ENCODE measurements at places on chromosomes 3 and 15. TPM values are rescaled to one million over a fixed set of nuclear protein-coding genes. Genes with fewer than 3 reads are reported as not detected.

Gene PLXND1
- 106 TPM for total RNA-seq

Gene ACKR2
- 1.2 TPM for total RNA-seq

Gene CCRL2
- 1.0 TPM for total RNA-seq

Gene MAP6D1
- 3.3 TPM for total RNA-seq

- H3K36me3 ChIP-seq, result no peaks in the 10 kb centered on the region
- H3K4me1 ChIP-seq, result no peaks in the 10 kb centered on the region
- no peaks in the 10 kb centered on the region for H3K27me3 ChIP-seq
- no peak for DNase-seq
- no peak overlapping the region for H3K4me3 ChIP-seq
- no peak overlapping the region for H3K27ac ChIP-seq
Measured at GRCh38 chr3:120526011-120526870, 69.9 kb upstream of the NDUFB4 start.

- H3K27me3 ChIP-seq, result no peaks in the 10 kb centered on the region
- H3K4me1 ChIP-seq, result no peaks in the 10 kb centered on the region
- H3K27ac ChIP-seq, result no peak overlapping the region
Measured at GRCh38 chr3:21533002-21533401, 218.0 kb downstream of the ZNF385D start.

DNA sequence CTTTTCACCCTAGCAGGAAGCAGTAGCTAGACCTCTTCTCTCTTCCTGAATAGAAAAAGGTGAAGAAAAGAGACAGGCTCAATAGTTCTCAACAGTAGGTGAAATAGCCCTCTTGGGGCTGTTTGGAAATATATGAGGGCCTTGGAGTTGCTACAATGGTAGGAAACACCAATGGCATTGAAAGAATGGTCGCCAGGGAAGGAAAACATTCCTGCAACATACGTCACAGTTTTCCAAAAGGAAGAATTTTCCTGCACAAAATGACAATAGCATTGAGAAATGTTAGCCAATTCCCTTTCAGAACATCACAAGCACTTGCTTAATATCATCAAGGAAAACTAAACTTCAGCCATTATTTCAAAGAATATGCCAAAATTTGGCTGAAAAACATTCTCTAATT is 484.5 kb downstream of the IGSF11 start:
- no peaks in the 10 kb centered on the region for H3K4me1 ChIP-seq
- H3K4me3 ChIP-seq, result no peak overlapping the region
- H3K27me3 ChIP-seq, result no peaks in the 10 kb centered on the region
- H3K27ac ChIP-seq, result no peak overlapping the region

- H3K27ac ChIP-seq, result no peak overlapping the region
- no peaks in the 10 kb centered on the region for H3K27me3 ChIP-seq
- H3K4me1 ChIP-seq, result peaks cover 49% of the 10 kb centered on the region
- H3K36me3 ChIP-seq, result no peaks in the 10 kb centered on the region
Measured at GRCh38 chr3:149623824-149624223, 34.0 kb downstream of the WWTR1 start.

- no peak for DNase-seq
- H3K4me3 ChIP-seq, result no peak overlapping the region
- no peaks in the 10 kb centered on the region for H3K36me3 ChIP-seq
- H3K4me1 ChIP-seq, result no peaks in the 10 kb centered on the region
- H3K27me3 ChIP-seq, result no peaks in the 10 kb centered on the region
Measured at GRCh38 chr3:3503411-3503810, 295.8 kb upstream of the LRRN1 start.

GRCh38 chr15:90765966-90766365 is 48.8 kb downstream of the BLM start:
- peaks cover 4% of the 10 kb centered on the region for H3K4me1 ChIP-seq
- DNase-seq, result no peak
- no peak overlapping the region for H3K27ac ChIP-seq
- H3K4me3 ChIP-seq, result no peak overlapping the region
- no peaks in the 10 kb centered on the region for H3K36me3 ChIP-seq

DNA sequence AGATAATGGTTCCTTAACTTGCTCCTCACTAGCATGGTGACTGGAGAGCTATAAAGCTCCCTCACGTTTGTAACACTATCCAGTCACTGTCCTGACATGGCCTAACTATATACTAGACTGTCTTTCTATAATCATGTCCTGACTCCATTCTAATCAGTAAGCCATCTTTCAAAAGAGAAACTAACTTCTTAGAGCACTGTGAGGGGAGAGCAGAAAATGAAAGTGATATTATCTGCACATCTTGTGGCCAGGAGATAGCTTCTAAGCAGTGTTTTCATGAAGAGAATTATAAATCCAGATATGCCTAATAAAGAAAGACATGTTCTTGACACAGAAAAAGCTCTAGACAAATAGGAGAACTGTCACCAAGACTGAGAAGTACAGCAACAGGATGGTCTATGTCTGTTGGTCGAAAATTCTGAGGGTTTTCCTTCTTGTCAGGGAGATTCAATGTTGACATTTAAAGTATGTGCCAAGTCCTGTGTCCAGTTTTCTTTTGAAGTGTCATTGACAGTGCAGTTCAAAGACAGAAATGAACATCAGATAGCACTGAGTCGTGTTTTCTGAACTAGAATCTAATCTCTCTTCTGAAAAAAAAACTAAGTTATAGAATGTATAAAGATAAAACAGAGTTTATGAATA is 230.6 kb upstream of the PEX5L start:
- no peak overlapping the region for H3K27ac ChIP-seq
- H3K4me1 ChIP-seq, result no peaks in the 10 kb centered on the region
- no peaks in the 10 kb centered on the region for H3K36me3 ChIP-seq
- no peaks in the 10 kb centered on the region for H3K27me3 ChIP-seq
- no peak overlapping the region for H3K4me3 ChIP-seq
- no peak for DNase-seq

GRCh38 chr3:54274607-54275006 is 152.3 kb downstream of the CACNA2D3 start:
- no peaks in the 10 kb centered on the region for H3K27me3 ChIP-seq
- no peak for DNase-seq
- no peaks in the 10 kb centered on the region for H3K4me1 ChIP-seq
- H3K4me3 ChIP-seq, result no peak overlapping the region
- H3K27ac ChIP-seq, result no peak overlapping the region
- no peaks in the 10 kb centered on the region for H3K36me3 ChIP-seq

GRCh38 chr3:71251156-71251775 is 332.3 kb downstream of the FOXP1 start:
- no peak for DNase-seq
- H3K27me3 ChIP-seq, result no peaks in the 10 kb centered on the region
- H3K4me1 ChIP-seq, result peaks cover 30% of the 10 kb centered on the region
- H3K4me3 ChIP-seq, result no peak overlapping the region

- no peak overlapping the region for H3K27ac ChIP-seq
- H3K4me1 ChIP-seq, result no peaks in the 10 kb centered on the region
- DNase-seq, result no peak
- no peaks in the 10 kb centered on the region for H3K36me3 ChIP-seq
Measured at GRCh38 chr3:104717828-104718196, 648.9 kb upstream of the ALCAM start.

DNA sequence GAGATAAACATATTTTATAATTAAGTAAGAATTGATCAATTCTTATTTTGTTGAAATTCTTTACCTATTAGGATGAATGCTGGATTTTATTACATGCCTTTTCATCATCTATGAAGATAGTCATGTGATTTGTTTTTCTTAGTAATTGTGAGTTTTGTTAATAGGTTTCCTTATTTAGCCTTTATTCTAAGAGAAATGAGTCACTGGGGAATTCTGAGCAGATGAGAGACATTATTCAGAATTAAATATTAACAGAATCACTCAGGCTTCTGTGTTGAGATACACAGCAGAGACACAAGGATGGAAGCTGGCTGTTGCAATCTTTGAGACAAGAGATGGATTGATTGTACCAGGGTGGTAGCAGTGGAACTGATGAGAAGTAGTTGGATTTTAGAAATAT is 7.4 kb upstream of the ANO10 start:
- H3K27me3 ChIP-seq, result no peaks in the 10 kb centered on the region
- no peak overlapping the region for H3K27ac ChIP-seq
- no peaks in the 10 kb centered on the region for H3K36me3 ChIP-seq
- DNase-seq, result no peak
- H3K4me1 ChIP-seq, result no peaks in the 10 kb centered on the region

DNA sequence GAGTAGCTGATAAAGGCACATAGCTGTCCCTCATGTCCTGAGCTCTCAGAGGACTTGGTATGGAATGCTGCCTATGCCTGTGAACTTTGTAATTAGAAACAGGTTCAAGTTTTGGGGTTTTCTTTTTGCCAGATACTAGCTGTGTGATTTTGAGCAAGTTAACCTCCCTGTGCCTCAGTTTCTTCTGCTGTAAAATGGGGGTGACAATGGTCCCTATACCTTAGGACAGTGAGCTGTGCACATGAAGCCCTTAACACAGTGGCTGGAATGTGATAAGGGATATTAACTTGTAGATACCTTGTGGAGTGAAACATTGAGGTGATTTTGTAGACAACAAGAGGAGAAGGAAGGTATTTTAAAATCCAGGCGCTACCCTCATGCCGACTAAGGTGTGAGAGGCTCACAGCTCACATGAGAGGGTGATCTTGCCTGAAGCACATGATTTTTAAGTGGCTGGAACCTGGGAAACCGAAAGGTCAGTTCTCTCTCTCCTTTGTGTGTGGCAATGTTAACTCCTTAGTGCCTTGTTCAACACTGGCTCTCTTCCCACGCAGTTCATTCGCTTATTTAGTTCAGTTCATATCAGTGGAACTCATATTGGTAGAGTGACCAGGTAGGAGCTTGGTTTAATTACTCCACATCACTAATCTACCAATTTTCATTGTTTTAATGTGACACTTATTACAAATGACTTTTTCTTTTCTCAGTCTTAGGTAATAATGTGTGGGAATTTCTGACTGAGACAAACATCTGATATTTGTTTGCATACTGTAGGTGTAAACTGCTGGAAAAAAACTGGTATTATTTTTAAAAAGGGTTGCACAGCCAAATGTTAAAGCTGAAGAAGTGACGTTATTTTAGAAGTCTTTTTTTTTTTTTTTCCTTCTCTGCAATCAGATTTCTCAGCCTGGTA is 236.2 kb downstream of the ITPR1 start:
- H3K27ac ChIP-seq, result no peak overlapping the region
- H3K36me3 ChIP-seq, result peaks cover 50% of the 10 kb centered on the region
- H3K4me1 ChIP-seq, result no peaks in the 10 kb centered on the region
- H3K4me3 ChIP-seq, result no peak overlapping the region

GRCh38 chr15:37682304-37682703 is 252.1 kb upstream of the TMCO5A start:
- H3K4me3 ChIP-seq, result no peak overlapping the region
- DNase-seq, result no peak
- H3K36me3 ChIP-seq, result no peaks in the 10 kb centered on the region
- no peak overlapping the region for H3K27ac ChIP-seq
- H3K27me3 ChIP-seq, result no peaks in the 10 kb centered on the region

DNA sequence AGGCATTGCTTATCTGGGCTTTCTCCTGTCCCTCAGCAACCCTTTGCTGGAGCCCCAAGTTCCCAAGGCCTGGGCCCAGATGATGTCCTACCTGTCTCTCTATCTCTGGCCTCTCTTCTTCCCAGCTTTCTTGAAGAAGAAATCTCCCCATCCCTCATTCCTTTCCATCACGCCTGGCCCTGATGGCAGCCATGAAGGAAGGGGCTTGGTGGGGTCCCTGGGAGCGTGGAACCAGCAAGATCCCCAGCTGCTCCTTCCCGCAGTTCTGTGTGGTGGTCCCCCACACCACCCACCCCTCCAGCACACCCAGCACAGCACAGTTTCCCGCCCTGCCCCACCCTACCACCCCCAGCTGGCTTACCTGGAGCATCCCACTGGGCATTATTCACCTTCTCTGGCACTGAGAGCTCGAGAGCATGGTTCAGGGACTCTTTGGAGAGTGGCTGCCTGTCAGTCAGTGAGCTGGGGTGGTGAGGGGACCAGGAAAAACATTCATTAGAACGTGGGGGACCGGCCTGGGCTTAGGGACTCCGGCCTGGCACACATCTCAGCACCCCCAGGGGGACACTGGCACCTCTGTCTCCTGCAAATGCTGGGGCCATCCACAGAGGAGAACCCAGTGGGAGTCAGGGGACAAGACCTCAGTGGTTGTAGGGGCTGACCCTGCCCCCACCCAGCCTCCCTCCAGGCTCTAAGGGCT is 26.6 kb downstream of the ACSBG1 start:
- no peak for DNase-seq
- H3K27me3 ChIP-seq, result no peaks in the 10 kb centered on the region
- H3K36me3 ChIP-seq, result no peaks in the 10 kb centered on the region
- no peak overlapping the region for H3K27ac ChIP-seq
- H3K4me1 ChIP-seq, result peaks cover 22% of the 10 kb centered on the region
- no peak overlapping the region for H3K4me3 ChIP-seq

DNA sequence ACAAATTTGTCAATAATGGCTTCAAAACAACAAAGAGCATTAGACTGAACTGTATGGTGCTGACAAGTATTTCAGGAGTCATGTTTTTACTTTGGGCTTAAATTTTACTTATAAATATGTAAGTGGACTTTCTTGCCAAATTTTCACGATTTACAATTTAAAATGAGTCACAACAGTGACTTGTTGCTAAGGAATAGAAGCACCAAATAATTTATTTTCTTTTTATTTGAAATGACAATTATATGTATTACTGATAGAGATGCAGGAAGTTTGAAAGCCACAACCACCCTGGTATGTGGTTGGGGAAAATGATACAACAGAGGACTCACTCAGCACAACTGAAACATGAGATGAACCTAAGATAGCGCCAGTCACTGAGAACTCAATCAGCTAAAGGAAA is 90.3 kb downstream of the FMN1 start:
- H3K27ac ChIP-seq, result no peak overlapping the region
- no peaks in the 10 kb centered on the region for H3K27me3 ChIP-seq
- no peak for DNase-seq
- no peaks in the 10 kb centered on the region for H3K36me3 ChIP-seq

DNA sequence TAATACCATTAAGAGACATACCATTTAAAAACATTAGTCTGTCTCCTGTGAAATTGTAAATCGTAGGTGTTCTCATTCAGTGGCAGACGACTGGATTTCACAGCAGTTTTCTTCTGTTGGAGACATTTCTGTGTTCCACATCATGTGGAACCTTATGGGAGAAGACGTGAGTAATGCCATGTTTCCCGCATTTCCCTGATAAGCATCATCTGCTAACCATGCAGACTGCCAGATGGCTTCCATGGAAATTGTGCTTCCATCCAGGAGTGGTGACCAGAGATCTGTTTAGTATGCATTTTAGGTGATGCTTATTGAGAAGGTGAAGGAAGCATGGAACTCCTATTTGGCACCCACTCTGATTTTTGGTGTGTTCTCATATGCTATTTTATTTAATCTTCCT is 28.4 kb upstream of the ST3GAL6 start:
- H3K27ac ChIP-seq, result peak overlapping the region; percentile 94
- DNase-seq, result no peak
- no peaks in the 10 kb centered on the region for H3K27me3 ChIP-seq
- peaks cover 21% of the 10 kb centered on the region for H3K4me1 ChIP-seq
- H3K4me3 ChIP-seq, result peak overlapping the region; percentile 93

DNA sequence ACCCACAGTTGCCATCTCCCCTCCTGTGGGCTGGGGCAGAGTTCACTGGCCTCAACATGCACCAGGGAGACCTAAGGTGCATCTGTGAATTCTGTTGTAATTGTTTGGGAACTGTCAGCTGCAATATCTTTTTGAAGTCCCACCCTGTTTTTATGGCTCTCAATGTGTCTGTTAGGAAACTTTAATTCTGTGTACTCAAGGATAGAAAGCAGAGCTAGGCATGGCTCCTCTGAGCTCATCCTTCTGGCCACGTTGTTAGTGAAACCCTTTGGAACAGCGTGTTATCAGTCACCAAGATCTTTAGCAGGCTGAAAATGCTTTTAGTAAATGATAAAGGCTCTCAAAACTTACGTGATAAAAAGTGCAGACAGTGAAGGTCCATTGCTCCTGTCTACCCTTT is 33.6 kb upstream of the MTMR10 start:
- H3K4me3 ChIP-seq, result no peak overlapping the region
- no peaks in the 10 kb centered on the region for H3K36me3 ChIP-seq
- H3K27ac ChIP-seq, result peak overlapping the region; percentile 4
- H3K27me3 ChIP-seq, result peaks cover 8% of the 10 kb centered on the region

- no peak overlapping the region for H3K4me3 ChIP-seq
- H3K27me3 ChIP-seq, result no peaks in the 10 kb centered on the region
- H3K4me1 ChIP-seq, result no peaks in the 10 kb centered on the region
- DNase-seq, result no peak
Measured at GRCh38 chr3:18179521-18179920, 245.6 kb downstream of the SATB1 start.

Data from heart right ventricle (tissue), 16 donors.